ENCODE measurements at places on chromosomes 5 and 9. TPM values are rescaled to one million over a fixed set of nuclear protein-coding genes. Genes with fewer than 3 reads are reported as not detected.

The WDR38 gene
- not detected for total RNA-seq

DNA sequence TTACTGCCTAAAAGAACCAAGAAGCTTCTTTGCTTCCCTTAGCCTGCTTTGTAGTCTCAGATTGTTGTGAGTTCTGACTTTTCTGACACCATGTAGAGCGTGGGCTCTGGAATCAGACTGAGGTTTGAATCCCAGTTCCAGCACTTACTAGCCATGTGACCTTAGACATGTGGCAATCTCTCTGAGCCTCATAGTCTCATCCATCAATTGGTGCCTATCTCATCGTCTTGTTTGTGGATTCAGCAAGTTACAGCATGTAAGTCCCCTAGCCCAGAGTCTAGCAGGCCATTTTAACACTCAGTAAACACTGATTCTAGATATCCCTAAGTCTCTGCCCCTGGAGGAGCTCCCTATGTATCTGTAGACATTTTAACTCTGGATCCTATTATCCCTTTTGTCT, 94.7 kb downstream of the ANGPTL2 start:
- no peak for DNase-seq

DNA sequence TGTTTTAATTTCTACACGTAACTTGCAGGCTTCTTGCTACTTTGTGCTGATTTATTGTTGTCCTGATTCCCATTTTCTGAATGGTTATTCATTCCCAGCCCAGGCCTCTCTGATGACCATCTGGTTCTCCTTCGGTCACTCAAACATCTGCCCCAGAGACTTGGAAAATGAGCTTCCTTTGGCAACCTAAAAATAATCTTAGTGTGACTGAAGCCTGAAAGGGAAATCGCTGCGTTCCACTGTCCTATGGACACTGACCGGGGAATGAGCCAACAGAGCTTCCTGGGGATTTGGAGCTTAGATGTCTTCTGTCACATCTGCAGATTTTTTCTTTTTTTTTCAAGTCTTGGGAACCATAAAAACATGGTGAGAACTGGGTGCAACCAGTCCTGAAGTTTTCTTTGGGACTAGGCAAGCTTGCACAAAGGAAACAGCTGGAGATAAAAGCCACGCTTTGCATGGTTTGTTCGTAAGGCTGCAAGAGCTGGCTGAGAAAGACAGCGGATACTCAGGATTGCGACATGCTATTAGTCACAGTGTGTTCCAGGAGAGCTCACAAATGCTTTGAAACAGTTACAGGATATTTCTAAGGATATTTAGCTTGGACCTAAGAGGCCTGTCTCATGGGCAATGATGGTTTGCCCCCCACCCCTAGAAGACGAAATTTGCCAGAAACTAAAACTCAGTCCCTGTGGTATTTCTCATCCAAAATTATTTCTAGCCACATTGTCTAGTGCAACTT, 146.2 kb downstream of the GOLPH3 start:
- DNase-seq = peak; percentile 98

GRCh38 chr5:167442922-167443321, 848.5 kb upstream of the WWC1 start:
- peak; percentile 10 for DNase-seq

DNA sequence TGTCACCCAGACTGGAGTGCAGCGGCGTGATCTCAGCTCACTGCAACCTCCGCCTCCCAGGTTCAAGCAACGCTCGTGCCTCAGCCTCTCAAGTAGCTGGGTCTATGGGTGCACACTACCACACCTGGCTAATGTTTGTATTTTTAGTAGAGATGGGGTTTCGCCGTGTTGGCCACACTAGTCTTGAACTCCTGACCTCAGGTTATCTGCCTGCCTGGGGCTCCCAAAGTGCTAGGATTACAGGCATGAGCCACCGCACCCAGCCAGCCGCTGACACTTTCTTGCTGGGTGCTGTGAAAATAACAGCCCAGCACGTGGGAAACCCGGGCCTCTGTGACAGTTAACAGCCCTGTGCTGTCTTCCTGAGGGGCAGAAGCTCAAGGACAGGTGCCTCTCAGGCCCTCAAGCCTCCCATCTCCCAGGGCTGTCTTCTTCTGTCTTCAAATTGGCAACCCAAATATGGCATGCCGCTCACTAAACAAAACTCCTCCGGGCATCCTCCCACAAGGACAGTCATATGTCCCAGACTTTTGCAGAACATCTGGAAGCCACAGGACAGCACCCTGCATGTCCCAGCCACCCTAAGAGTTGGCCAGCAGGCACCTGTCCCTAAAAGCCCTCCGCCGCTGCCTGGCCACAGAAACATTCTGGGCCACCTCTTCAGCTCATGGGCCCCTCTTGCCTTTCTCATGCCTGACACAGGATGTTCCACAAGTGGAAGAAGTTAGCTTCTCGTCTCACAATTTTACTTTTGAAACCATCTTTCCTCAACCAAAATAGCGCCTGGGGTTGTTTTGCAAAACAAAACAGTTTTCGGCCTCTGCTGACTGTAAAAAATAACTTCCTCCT, 233.6 kb downstream of the SYK start:
- no peak for DNase-seq

DNA sequence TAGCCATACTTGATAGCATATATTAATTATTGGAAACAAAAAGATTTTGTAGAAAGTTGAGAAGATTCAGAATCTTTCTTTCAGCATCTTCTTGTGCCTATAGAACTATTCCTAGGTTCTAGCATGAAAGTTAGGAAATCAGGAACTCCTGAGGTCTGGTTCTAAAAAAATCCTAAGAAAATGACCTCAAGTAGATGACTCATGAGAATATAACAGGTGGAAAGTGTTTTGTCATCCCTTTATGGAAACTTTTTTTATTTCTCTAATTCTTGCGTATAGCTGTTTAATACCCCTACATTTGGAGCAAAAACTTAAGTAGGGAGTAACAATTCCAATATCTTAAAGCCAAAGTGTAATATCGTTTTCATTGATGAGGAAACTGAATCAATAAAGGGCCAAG, 574.1 kb downstream of the NR2F1-AS1 start:
- DNase-seq = no peak

GRCh38 chr5:10934783-10935355, 173.8 kb upstream of the DAP start:
- DNase-seq = no peak
